ENCODE measurements at places on chromosomes 7 and 10.
A peak's percentile ranks its signal among the peaks of the same experiment; 100 is the strongest.

DNA sequence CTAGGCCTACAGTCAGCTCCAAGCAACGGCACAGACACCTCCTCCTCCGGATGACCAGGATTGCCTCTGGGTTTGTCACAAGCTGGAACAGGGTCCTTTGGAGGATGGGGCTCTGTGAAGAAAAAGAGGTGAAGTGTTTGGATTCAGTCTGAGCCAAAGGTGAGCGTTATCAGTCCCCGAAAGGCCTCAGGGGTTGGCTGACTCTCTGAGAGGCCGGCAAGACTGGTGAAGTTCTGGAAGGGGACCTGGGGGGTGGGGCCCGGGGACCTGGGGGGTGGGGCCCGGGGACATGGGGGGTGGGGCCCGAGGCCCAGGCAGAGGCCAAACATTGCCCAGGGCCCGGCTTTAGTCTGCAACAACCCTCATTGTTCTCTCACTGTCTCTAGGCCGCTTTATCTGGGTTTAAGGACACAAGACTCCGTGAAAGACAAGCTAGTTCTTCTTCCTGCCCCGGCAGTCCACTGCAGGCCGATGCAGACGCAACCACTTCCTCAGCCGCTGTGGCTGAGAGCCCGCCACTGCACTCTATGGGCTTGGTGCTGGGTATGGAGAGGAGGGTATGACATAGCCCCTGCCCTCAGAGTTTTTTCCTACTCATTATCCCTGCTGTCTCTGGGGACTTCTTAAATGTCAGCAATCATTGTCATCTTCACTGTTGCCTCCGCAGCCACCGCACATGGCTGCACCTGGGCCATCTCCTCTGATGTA is 27.4 kb upstream of the PSAP start:
- DNase-seq = no peak

- no peak for DNase-seq
Observed at GRCh38 chr7:15085366-15085765, 182.8 kb upstream of the DGKB start.

GRCh38 chr10:27447540-27447939 is 56.6 kb upstream of the RAB18 start:
- DNase-seq = no peak

GRCh38 chr7:44771358-44771757 is 22.7 kb downstream of the ZMIZ2 start:
- DNase-seq = no peak

DNA sequence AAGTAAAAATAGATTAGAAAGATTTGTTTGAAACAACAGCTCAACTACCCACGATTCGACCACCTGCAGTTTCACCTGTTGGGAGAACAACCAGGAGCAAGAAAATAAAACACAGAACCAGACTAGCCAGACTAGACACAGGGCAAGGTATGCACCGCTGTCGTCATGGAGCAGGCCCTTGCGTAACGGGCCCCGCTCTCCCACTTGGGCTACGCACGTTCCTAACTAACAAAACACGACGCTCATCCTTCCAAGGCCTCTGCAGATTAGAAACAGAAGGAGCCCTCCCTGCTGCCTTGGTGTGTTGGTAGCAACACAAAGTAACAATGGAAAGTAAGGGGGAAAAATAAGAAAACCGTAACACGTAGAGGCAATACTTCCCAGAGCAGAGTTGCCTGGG is 45.1 kb upstream of the ELMO1 start:
- DNase-seq = no peak

GRCh38 chr7:13615679-13616078 is 373.8 kb downstream of the ETV1 start:
- DNase-seq = no peak

DNA sequence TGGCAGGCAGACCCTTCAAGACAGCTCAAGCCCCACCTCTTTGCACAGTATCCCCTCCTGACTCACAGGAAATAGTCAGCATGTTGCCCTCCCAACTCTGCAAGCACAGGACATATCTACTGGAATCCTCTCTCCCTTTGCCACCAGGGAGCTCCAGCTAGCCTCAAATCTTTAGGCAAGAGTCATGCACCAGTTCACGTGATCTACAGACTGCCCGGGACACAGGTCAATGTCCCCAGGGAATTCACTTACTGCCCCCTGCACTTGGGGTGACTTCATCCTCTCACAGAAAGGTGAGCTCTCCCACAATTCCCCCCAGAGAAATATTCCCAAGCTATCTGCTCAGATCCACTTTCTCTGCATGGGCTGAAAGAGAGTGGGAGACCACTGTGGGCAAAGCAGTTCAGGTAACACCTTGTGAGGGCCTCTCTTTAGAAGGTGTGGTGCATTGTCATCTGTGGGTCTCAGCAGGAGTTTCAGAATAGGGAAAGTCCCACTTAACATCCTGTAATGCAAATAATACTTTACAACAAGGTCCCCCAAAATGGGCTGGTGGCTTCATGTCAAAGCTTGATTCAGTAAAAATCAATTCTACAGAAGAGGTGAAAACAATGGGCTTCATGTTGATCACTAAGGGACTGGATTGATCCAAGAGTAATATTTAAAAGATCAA is 129.9 kb downstream of the NOC3L start:
- DNase-seq = peak; percentile 8

DNA sequence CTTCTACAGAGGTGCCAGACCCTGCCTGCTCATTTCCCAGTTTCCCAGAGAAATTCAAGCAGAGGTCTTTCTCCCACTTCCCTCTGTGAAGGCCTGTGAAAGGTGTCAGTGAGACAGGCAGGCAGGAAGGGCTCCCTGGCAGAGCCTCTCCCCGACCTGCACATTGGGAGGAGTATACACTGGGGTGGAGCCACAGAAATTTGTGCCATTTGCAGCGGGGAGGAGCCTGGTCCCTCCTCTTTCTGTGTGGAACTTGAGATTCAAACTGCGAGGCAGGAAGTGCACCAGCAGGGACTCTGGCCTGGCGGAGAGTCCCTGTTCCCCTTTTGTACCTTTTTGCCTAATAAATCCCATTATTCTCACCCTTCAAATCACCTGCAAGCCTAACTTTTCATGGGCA is 54.6 kb upstream of the OPN4 start:
- no peak for DNase-seq

Data from hepatic stellate cell (primary cell).